ENCODE measurements at places on chromosomes 16 and 17.
A peak's percentile ranks its signal among the peaks of the same experiment; 100 is the strongest.

GRCh38 chr17:57986841-57987580 lies 1.0 kb downstream of the VEZF1 start:
- DNase-seq, result no peak

DNA sequence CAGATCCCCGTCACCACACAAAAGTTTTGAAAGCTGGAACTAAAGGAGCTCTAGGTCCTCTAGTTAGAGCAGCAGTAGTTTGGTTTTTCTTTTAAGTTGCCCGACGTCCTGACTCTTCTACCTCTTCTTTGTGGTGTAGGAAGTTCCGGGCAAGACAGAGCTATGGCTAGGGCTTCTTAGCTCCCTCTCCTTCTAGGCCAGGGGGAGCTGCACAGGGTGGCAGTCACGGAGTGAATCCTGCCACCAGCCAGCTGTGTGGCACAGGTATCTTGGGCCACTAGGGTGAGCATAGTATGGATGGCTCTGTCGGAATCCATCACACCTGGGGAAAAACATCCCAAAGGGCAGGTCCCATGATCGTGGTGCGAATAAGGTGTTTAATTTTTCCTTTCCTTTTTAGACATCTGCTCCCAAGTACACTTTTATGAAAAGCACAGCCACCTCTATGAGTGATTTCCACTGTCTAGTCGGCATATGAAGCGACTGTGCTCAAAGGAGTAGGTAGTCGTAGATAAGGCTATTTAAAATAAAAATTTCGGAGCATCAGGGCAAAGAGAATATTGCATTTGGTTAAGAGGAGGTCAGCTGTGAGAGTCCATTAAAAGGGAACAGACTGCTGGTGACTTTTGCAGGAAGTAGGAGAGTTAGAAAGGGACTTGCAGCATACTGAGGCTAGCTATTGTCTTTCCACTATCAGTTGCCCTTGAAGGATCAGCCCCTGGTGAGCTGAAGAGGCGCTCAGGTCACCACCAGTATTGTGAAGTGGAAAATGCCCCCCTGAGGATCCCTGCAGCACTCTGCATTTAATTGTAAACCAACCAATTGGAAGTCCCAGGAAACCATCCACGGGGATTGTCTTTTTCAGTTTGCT lies 2.1 kb downstream of the PRKCA start:
- DNase-seq, result no peak

GRCh38 chr17:28413804-28414203 lies 7.8 kb upstream of the SLC46A1 start:
- DNase-seq, result no peak

GRCh38 chr17:73191443-73192205 lies 1.2 kb upstream of the COG1 start:
- DNase-seq, result peak; percentile 18

- no peak for DNase-seq
These were observed 7.3 kb upstream of the NR1D1 start for GRCh38 chr17:40107522-40108174.

DNA sequence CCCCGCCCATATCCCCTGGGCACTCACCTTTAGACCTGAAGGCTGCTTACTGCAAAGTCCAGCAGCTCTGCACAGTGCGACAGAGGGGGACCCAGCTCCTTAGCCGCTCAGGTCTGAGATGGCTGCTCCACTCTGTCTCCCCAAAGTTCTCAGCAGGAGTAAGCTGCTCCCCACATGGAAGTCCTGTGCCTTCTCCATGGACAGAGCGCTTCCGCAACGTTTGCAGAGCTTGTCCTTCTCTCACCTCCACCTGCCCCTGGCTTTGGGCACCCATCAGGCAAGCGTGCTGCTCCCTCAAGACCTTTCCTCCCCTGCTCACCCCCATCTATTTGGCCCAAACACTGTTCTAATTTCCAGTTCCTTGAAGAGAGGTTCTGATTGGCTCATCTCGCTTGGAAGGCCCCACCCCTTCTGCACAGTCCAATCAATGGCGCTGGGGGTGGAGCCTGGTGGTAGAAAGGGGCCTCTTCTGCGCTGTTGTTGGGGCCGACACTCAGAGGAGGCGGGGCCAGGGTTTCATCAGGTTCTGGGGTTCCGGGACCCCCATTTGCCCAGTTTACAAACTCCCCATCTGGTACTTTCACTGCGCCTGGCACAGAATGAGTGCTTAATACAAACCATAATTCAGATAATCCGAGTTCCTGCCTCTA lies 137.2 kb downstream of the CYLD start:
- no peak for DNase-seq

GRCh38 chr16:4947722-4948503 lies 10.2 kb upstream of the SEC14L5 start:
- DNase-seq, result no peak

GRCh38 chr17:71496552-71496951 lies 624.3 kb upstream of the SOX9 start:
- no peak for DNase-seq

DNA sequence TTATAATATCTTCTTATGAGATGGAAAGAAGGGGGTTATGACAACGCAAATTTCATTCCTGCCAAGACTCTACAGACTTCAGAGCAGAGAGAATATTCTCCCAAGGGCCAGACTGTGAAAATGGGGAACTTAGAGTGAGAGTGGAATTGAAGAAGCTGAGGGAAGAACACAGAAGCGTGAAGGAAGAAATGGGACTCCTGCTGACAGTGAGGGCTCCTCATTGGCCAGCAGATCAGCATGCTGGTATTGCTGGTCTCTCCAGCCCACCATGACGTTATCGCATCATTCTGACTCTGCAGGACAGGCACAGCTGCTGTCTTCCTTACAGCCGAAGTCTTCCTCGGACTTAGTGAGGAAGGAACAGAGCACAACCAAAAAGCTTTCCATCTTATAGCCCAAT lies 24.3 kb downstream of the CCL4 start:
- no peak for DNase-seq

- DNase-seq, result no peak
These were observed 72.2 kb upstream of the CREBBP start for GRCh38 chr16:3952737-3953131.

- no peak for DNase-seq
These were observed 206.7 kb downstream of the PARN start for GRCh38 chr16:14423344-14423743.

GRCh38 chr17:13601776-13602551 lies at the start of gene HS3ST3A1:
HS3ST3A1 (minus strand) TSS chr17:13601929; CDS start chr17:13601129, 800 bp downstream.
- no peak for DNase-seq

- no peak for DNase-seq
These were observed 60.8 kb downstream of the WDR45B start for GRCh38 chr17:82587234-82588086.

DNA sequence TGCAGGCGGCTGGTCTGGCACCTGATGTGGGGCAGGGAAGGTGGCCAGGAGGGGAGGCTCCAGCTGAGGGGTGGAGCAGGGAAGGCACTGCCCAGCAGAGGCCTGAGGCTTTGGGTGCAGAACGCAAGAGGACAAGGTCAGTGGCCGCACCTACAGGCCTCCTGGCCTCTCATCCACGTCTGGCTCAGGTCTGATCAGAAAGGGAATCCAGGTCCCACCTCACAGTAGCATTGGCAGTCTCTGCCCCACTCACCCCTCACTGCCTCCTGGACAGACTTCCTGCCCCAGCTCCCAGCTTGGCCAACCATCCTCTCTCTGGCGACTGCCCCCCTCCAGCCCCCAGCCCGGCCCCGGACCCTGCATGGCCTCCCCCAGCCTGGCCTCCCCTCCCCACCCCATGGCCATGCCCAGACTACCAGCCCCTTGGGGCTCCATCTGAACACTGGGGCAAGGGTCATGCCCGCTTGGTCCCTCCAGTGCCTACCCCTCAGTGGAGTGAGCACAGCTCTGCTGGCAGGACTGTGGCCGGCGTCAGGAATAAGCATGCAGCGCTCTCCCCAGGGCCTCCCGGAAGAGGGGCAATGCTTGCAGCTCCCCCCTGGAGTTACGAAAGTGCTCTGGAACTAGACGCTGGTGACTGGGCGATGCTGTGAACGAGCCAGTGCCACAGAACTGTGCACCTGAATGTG lies 4.6 kb downstream of the UTS2R start:
- DNase-seq, result no peak

DNA sequence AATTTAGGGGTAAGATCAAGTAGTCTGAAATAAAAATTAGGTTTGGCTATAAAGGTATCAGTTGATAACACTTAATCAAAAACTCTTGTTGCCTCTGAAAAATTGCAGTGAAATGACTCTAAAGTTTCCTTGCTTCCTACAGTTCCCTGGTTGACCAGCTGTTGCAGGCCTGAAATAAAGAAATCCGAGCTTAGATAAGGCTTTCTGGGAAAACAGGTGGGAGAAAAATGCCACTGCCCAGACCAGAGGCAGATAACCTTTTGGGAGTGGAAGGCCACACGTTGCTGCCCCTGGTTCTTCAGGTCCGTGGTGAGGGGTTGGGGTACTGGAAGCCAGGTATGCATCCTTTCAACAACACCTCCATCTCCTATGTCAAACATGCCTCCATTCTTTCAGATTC lies 111.3 kb downstream of the HS3ST3A1 start:
- no peak for DNase-seq

DNA sequence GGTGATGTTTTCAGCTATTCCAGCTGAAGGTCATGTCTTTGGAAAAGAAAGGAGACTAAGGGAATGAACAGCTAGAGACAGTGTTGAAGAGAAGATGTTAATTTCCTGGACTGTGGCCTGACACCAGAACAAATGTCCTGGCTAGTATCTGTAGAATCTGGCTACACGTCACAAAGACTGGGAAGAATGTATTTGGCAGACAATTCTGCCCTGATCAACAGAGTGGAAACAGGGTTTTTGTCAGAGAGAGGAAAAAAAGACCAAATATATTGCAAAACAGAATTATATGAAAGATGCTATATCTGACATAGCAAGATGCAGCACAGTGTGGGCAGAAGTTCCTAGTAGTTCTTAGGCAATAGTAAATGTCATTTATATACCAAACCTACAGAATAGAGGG lies 17.0 kb upstream of the ANKFN1 start:
- DNase-seq, result no peak

DNA sequence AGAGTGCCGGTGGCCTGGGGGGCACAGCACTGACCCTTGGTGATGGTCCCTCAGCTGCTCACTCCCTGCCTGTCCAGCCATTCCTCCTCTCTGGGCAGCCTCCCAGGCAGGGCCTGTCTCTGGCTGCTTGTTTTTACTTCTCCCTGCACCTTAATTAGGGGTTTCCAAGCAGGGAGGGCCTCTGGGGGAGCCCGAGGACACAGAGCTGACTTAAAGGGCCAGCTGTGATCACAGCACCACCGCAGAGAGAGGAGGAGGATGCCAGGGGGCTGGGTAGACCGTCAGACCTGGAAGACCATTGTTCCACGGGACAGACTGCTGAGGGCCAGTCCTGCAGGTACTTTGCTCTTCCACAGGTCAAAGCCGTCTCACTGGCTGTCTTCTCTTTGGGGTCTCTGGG lies 1.2 kb upstream of the DPH1 start:
- no peak for DNase-seq

DNA sequence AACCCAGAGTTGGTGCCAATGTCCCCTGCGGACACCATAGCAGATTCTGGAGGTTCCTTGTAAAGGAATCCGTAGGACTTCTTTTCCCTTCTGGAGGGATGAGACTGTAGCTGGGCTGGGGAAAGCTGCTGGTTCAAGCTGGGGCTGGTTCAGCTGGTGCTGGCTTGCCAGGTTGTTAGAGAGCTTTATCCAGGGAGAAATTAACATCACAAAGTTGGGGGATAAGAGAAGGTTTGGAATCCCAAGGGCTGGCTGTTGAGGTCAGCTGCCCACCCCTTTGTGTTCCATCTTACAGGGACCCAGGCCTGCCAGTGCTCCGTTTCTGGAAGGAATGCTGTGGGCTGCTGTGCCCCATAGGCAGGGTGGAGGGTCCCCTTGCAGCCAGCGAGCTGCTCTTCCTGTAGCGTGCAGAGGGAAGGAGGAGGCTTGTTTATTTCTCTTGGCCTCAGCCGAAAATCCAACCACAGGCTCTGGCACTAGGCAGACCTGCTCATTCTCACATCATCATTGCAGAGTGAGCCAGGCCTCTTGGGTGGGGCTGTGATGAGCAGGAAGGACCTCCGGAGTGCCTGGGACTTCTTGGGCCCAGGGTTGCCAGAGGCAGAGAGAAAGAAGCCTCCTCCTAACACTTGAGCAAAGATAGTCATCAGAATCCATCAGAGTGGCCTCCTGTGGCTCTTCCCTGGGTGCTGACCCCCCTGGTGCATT lies 251.1 kb downstream of the SEC14L1 start:
- peak; percentile 29 for DNase-seq

DNA sequence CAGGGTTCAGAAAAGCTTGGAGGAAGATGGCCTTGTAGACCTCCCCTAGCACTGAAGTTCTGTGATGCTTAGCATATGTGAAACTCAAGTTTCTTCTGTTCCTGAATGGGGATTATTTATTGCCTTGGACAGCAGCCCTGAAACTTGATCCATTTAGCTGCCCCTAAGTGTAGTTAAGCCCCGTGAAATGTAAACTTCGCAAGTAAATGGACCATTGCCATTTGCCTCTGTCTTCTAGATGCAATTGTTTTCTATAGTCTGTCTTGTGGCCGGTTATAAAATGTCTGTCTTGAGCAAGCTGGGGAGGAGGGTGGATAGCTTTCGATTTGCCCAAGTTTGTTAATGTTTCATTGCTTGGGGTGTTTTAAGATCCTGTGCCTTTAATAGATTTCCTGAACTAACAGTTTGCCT lies 261.8 kb downstream of the CDH13 start:
- no peak for DNase-seq

DNA sequence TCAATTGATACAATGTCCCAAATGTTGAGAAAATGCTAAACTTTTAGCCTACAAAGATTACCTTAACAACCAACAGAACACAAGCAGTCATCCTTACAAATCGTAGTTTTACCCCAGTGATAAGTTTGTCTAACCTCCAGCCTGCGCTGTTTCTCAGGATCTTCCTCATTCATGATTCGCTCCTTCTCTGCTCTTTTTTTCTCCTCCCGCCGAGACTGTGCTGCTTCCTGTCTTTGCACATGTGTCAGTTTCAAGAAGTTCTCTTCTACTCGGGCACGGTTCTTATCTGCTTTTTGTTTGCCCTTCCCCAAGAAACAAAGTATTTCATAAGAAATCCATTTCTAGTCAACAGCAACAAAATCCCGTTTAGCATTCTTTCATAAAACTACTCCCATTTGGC lies 10.2 kb upstream of the STRADA start:
- no peak for DNase-seq

GRCh38 chr16:85437166-85438052 lies 175.7 kb upstream of the GSE1 start:
- no peak for DNase-seq

DNA sequence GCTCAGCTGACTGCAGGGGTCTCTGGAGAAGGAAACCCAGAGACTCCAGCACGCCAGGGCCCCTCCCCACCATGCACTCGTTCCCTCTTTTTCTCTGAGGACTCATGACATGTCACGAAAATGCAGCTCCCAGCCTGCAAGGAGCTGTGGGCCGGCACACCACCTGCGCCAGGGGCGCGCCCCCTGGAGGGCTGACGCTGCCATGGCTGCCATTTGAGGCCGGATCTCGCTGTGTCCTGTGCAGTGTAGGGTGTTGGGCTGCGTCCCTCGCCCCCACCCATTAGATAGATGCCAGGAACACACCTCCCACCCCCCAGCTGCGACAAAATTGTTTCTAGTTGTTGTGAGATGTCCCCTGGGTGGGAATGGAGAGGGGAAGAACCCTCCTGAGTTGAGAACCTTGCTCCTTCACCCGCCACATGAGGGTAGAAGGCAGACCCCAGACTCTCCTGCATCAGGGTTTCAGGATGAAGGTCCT lies 8.2 kb downstream of the SYNGR2 start:
- DNase-seq, result peak; percentile 60

- no peak for DNase-seq
These were observed 2073.2 kb downstream of the TP53TG3F start for GRCh38 chr16:35532576-35532975.
